ENCODE measurements at places on chromosomes 1 and 21.
A peak's percentile ranks its signal among the peaks of the same experiment; 100 is the strongest.

DNA sequence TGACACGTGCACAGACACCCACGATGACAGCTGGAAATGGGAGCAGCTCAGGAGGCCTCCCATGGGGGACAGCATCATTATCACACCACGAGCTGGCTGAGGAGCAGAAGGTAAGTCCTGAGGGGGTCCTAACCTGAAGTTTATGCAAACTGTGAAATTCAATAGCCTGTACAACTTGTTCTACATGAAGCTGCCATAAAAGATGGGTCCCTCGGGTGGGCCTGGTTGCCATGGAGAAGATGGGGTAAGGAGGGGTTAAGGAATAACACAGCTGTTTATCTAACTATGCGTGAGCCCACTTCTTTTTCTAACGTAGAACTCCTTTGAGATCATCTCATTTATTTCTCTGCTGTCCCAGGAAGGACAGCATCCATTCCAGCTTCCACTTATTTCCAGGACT lies 163.4 kb upstream of the CD34 start:
- DNase-seq, result no peak

DNA sequence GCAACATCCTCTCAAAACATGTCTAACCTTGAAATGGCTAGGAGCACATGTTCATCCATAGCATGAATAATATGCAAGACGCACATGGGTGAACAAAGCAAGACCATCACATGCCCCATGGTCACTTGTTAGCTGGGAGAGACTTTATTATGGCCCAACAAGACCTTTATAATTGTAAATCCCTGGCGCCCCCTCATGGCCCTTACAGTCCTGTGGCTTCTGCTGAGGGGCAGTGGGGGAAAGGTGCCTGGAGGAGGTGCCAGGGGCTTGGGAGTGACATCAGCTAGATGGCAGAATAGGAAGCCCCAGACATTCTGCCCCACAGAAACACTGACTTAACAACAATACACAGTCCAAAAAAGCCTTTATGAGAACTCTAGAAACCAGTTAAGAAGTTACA lies 51.7 kb downstream of the CSMD2 start:
- no peak for DNase-seq

DNA sequence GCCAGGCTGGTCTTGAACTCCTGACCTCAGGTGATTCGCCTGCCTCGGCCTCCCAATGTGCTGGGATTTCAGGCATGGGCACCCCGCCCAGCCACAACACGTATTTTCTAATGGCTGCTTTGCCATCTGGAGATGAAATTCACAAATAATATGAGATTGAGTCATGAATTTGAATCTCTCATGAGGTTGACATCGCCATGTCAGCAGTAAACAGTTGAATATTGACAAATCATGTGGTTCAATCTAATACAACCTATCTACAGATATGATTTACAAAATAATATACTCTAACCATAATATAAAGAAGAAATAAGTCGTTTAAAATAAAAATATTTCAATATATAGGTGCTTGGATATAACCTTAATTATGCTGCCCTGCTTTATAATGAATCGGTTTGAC lies 42.1 kb downstream of the MYOM3 start:
- no peak for DNase-seq

DNA sequence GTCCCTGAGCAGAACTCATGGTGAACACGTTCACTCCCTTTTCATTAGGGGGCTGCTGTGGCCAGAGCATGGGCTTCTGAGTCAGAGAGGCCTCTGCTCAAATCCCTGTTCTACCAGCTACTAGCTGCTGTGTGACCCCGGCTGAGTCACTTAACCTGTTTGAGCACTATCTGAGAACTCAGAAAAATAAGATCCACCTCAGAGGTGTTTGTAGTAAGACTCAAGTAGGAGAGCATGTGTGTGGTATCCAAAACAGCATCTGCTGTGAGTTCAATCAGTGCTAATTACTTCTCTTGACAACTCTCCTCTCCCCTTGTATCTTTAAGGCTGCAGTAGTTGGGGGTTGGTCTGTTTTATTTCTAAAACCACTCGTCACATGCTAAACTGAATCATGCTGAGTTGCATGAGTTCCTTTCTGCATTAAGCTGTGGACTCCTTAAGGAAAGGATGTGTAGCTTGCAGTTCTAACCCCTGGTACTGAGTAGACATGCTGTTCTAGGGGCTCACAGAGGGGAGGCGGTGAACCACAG lies 39.7 kb upstream of the JUN start:
- DNase-seq, result no peak

- no peak for DNase-seq
Measured at GRCh38 chr1:93056214-93056613, 22.9 kb upstream of the MTF2 start.

GRCh38 chr1:173249349-173249748 lies 42.2 kb upstream of the TNFSF4 start:
- no peak for DNase-seq

- DNase-seq, result no peak
Measured at GRCh38 chr1:156503698-156504437, 3.3 kb upstream of the MEF2D start.

DNA sequence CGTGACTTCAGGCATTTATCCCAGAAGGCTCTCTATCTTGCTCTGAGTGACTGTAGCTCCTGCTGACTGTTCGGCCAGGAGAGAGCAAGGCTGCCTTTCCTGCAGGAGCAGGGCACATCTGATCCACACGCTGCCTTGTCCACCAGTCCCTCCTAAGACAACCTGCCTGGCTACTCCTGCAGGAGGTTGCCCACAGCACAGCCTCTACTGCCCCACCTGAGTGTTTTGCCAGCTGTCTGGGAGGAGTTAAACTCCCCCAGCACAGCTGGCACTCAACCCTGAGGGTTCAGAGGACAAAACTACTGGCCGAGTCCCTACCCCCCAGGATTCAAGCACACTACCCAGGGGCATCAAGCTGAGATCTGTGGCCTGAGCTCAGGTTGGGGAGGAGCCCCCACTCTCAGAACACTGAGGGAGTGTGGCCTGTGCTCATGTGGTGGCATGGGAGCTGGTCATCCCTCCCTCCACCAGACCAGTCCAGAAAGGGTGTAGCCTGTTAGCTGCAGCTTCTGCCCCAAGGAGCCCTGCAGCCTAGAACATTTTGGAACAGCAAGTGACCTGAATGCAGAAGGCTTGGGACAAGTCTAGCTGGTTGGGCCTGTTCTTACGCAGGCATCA lies 237.3 kb downstream of the SLC44A5 start:
- no peak for DNase-seq

DNA sequence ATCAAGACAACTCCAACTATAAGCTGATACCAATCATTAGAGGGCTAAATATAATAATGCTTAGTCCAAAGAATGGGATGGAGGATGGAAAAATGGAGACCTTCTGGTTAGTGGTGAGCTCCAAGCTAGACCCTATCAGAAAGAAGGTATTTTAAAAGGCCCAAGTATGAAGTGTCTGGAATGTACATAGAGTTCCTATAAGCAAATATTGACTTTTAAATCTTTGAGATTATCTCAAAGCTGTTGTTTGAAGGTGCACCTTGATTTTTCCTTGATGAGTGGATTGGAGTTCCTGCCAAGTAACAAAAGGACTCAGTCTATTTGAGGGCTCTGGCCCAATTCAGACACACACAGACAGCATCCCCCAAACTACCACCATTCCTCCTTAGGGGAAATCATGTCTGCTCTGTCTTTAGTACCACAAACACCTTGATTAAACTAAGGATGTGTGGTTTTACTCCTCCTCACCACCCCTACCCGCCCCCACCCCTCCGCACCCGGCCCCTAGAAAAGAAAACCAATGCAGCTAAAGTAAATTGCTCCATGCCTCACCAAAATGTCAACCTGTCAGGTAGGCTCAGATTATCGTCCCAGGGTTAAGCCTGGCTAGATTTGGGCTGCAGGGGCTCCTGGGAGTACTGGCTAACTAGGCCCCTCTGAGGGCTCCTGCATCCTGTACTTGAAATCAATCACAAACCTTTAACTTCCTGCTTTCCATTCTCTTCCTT lies 59.4 kb downstream of the CDC7 start:
- peak; percentile 82 for DNase-seq

GRCh38 chr1:15258833-15259621 lies 12.0 kb downstream of the FHAD1 start:
- DNase-seq, result no peak

DNA sequence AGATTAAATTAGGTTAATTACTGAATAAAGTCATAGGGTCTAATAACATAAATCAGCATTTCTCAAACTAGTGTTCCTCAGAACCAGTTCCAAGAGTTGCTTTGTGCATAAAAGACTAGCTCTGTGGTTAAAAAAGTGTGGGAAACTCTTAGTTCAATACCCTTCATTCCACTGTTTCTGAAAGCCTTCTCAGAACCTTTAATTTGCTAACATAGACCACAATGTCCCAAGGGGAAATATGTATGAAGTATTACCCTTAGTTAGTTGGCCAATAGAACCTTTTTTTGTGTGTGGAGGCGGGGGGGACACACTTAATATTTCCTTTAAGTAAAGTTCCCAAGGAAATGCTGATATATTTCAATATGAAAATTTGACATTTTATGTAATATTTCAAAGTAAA lies 20.4 kb downstream of the ODF2L start:
- no peak for DNase-seq

GRCh38 chr1:196098000-196098399 lies 510.2 kb downstream of the KCNT2 start:
- DNase-seq, result no peak

DNA sequence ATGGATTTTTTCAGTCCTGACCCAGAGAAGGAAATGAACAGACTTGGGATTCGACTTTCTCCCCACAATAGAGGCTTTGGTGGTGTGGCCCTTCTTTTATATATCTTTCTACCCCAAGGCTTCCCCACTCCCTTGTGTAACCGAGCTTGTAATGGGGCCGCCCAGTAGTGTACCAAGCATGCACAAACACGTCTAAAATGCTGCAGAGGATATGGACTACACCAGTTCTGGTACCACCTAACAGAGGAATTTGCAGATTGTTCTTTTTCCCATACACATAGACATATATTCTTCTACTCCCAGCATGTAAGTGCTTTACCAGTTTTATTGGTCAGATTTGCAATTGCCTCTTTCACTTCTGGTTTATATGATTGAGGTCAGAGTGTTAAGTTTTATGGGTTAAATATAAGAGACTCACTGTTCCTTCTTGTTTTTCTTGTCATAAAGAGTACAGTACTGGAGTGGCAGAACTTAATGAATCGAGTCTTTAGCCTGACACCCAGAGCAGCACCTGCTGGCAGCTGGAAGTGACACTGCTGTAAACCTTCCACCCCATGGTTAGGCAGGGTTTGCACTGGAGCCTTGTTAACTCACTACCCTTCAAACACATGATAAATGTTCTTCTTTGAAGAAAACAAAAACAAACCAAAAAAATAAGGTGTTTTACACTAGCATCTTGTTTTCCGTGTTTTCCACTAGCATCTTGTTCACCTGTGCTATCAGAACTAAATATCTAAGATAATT lies 198.6 kb downstream of the PTPRC start:
- peak; percentile 93 for DNase-seq

DNA sequence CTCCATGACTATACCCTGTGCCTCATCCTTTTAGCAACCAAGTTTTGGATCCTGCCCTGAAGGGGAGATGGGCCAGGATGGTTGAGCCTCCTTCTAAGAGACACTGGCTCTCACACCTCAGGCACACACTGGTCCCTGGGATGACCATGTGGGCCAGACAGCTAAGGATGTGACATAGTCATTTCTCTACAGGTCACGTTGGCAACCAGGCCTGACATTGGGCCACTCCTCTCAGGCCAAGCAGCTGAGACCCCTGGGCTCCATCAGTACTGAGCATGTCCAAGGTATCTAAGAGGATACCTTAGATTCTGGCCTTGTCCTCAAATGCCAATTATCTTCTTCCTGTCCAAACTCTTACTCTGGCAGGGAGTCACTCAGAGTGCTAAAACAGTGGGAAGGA lies 195.5 kb upstream of the EDN2 start:
- DNase-seq, result no peak

DNA sequence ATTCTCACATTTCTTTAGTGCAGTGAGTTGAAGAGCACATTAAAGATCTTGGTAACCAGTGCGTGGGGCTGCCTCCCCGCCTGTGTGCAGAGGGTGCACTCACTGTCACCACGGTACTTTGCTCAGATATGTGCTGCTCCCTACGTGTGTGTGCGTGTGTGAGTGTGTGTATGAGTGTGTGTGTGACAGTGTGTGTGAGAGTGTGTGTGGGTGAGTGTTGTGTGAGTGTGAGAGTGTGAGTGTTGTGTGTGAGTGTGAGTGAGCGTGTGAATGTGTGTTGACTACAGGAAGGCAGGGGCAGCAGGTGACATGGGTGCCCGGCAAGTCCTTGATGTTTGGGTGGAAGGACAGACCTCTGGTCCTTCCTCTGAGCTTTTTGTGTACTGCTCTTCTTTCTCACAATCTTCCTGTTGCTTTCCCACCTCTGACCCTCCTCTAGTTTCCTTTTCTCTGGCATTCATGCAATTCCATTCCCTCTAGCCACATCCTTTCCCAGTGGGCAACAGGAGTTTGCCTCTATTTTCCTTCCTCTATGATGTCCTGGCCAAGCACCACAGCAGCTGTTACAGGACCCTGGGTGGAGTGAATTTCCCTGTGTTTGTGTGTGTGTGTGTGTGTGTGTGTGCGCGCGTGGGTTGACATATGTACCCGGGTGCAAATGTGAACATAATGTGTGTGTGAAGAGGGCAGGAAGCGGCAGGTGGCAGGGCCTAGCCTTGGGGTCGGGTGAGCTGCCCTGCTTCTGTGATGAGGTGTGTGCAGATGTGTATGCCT lies 19.8 kb downstream of the LHX4 start:
- no peak for DNase-seq
